ENCODE measurements at places on chromosomes 16 and 17. TPM values are rescaled to one million over a fixed set of nuclear protein-coding genes. Genes with fewer than 3 reads are reported as not detected.
A peak's percentile ranks its signal among the peaks of the same experiment; 100 is the strongest.

DNA sequence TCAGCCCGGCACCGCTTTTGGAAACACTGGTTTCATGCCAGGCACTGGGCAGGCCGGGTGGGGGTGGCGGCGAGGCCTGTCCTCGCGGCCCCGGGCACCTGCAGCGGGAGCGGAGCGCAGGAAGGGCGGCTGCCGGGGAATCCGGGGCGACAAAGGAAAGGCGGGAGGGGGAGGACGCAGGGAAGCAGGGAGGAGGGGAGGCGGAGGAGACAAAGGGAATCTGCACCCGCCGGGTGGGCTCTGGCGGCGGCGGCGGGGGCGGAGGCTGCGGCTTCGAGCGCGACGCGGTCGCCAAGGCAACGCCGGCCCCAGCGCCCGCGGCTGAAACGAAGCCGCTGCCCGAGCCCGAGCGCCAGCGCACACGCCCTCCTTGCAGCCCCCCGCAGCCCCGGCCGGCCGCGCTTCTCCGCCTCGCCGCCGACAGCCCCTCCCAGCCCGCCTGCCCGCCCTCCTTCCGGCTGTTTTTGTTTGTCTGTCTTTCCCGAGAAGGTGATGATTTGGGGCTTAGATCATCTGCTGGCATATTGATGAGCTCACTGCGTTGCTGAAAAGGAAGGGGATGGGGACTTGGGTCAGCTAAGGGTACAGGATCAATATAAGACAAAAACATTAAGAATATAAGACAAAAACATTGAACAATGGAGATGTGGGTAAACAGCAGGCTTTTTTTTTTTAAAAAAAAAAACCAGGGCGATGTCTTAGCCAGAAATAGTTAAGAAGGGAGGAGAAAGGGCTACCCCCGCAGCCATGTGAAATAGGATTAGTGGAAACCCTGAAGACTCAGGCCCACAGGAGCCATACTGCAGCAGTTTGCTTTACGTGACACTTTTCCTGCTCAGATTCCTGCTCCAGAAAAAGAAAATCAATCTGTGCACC is 32.7 kb downstream of the CDK5R1 start:
- no peak for DNase-seq

GRCh38 chr17:382644-383533 is 30.3 kb upstream of the RPH3AL start:
- no peak for DNase-seq

- DNase-seq = no peak
These were observed 862 bp downstream of the DCAKD start for GRCh38 chr17:45050481-45051059.

GRCh38 chr17:44956998-44957981 is 9.7 kb upstream of the KIF18B start:
- no peak for DNase-seq

GRCh38 chr16:74862743-74863244 is 88.2 kb upstream of the FA2H start:
- no peak for DNase-seq

- DNase-seq = no peak
These were observed 1.2 kb upstream of the FOXF1 start for GRCh38 chr16:86508947-86509758.

- DNase-seq = no peak
These were observed 36.7 kb downstream of the SEC14L5 start for GRCh38 chr16:4994719-4995434.

GRCh38 chr17:250487-251300 is 69.2 kb upstream of the DOC2B start:
- no peak for DNase-seq

DNA sequence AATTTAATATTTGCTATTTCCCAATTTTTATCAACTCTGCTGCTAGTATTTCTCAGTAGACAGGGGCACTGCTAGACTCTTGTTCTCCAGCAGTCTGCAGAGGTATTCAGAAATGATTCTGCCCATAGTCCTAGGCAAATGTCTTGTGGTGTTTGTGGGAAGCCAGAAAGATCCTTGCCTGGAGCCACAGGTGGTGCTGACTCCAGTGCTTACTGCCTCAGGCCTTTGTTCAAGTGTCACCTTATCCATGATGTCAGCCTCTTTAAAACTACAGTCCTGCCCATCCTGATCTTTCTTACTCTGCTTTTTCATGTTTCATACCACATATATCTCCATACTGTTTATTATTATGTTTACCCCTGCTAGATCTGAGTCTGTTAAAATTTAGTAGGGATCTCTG is 26.5 kb downstream of the ZSWIM7 start:
- no peak for DNase-seq

DNA sequence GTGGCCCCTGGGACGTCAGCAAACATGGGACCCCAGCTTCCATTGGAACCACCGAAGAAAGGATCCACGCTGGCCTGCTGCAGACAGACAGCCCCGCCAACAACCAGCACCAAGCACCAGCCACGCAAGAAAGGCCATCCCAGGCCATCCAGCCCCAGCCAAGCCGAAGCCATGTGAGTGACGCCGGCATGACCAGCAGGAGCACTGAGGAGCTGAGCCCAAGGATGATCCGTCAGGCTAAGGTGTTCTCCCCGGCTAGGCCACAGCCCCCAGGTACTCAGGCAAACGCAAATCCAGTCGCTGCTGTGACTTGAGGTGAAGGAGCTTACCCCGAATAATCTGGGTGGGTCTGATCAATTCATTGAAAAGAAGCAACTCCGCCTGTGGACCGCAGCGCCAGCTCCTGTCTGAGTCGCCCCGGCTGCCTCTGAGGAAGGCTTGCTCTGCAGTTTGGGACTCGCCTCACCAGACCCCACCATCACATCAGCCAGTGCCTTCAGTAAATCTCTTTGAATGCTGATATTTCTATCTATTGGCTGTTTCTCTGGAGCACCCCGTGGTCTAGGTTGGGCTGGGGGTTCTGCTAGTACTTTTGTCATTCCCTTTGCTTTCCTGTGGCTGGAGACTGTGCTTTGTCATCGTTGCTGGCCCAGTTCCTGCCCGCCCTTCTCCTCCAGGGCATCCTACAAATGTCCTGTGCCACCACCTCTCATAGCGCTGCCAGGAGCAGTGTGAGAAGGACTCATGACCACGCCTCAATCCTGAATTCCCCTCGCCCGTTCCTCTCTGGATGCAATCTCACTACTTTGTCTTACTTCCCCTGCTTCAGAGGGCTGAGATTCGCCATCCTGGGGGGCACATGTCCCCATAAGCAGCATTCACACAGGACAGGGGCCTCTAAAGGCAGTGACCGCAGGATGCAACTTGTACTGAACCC is 8.1 kb upstream of the CBX2 start:
- no peak for DNase-seq

- peak; percentile 60 for DNase-seq
These were observed 62.3 kb downstream of the TNFRSF13B start for GRCh38 chr17:16909472-16910246.

DNA sequence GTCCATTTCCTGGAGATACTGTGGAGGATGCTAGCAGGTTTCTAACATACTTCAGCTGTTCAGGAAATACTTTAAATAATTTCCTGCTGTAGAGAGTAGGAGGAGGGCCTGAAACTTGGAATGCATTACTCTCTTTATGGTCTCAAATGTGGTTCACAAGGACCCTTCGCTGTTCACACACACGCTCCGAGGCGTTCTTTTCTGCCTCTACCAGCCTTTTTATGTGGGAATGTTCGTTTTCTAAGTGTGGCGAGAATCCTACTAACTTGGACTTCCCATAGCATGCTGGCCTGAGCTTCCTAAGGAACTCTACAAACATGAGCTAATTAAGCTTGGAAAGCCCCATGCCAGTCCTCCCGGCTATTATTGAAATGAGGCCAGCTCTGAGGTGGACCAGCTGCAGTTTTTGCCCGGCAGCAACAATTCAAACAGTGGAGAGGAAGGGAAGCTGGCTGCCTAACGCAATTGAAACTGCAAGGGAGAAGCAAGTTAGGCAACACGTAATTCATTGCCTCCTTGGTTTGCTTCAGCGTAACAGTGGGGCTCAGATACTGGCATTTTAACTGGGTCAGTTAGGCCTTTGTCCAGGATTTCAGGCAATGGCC is 18.9 kb downstream of the KPNA2 start:
- DNase-seq = peak; percentile 87

- no peak for DNase-seq
These were observed 80.0 kb upstream of the HNF1B start for GRCh38 chr17:37824534-37825485.

DNA sequence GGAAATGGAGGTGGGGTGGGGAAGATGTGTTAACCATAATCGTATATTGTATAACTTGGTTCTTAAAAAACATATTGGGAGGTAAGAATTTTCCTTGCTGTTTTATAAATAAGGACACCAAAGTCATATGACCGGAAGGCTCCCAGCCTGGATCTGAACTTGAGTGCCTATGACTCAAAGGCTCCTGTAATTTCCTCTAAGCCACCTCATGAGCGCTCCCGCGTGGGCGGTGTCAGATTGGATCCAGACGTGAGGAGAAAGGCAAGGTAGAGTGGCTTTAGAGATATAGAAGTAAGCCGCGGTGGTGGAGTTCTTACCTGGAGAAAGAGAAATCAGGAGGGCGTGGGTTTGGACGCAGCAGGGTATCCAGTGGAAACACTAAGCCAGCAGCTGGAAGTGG is 196.2 kb upstream of the NLRP1 start:
- DNase-seq = no peak

DNA sequence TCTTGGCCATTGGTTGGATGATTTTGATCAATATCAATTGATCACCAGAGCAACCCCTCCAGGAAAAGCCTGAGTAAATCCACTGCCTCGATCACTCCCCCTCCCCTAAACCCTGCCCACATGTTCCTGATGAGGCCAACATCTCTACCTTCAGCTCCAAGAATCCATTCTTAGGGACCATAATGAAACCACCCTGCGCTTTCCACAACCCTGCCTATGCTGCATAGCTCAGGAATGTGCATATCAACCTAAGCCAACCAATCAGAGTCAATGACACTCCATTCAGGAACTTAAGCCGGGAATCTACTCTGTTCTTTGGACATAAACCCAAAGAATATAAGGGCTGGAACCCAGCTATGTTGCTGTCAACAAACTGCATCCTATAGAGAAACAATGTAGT is 86.3 kb downstream of the MYH11 start:
- DNase-seq = no peak

- DNase-seq = no peak
These were observed 125.6 kb downstream of the KCNJ18 start for GRCh38 chr17:21817791-21818364.

Gene TNFSF12
- total RNA-seq = 15.0 TPM

Gene NXPH3
- 1.3 TPM for total RNA-seq

Gene KRT36
- not detected for total RNA-seq

Gene NACA2
- total RNA-seq = not detected

Gene PDE6G
- total RNA-seq = 0.83 TPM

Gene GJD3
- total RNA-seq = not detected

Gene CHAD
- not detected for total RNA-seq
